Activated T-helper 1 cell treated with anti-CD3 and anti-CD28 coated beads, Interleukin-2, amount 50 U/mL, for 16 hours (primary cell): ENCODE measurements at places on chromosomes 7 and 10.

- no peak for DNase-seq
Observed at GRCh38 chr10:93410697-93411348, 71.3 kb downstream of the MYOF start.

DNA sequence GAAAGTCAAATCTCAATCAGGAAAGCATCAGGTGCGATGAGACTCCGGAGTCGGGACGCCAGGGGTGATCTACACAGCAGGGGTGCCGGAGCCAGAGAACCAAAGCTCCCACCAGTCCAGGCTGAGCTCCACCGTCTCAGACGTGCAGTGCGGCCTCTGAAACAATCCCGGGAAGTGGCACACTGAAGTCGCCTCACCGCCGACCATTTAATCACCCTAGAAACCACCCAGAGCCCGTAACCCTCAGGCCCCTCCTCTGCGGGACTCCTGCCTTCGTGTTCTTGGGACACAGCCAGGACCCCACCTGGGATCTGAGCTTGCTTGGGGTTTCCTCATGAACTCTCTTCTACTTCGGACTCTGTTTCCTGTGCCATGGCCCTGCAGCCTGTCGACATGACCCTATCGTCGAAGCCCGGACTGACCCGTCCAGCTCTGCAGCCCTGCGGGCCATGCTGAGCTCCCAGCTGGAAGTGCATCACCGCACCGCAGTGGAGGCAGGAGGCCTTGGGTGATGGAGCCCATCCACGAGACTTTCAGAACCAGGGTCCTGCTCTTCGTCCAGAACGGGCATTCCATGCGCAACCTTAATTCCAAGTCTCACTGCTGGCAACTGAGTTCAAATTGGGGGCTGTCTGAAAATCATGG is 266.4 kb downstream of the PTPRN2 start:
- no peak for DNase-seq

- no peak for DNase-seq
Observed at GRCh38 chr7:64893401-64893800, 9.7 kb upstream of the ZNF273 start.

DNA sequence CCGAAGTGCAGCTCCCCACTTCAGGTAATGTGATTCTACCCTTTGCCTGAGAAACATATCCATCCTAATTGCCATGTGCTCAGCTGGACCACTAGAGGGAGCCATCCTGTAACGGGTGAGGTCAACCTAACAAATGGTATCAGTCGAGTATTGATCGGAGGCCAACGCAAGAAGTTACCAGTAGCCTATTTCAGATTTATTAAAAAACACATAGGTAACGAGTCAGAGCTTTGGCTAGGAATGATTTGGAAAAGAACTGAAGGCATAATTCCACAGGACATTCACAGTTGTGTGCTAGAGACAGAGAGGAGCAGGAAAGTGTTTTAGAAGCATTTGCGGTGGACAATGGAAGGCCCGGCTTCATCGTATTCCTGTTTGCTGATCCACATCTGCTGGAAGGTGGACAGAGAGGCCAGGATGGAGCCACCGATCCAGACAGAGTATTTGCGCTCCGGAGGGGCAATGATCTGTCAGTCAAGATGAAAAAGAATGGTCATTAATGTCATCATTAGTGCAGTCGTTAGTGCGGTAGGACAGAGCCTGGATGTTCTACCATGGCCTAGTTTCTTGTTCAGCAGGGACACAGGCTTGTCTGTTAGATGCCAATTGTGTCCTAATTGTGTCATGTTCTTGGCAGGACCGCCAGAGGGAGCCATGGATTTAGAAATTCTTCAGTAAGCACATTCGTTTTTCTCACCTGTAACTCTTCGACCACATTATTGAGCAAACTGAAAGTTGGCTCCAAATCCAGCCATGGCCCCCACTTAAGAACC is 17.5 kb downstream of the ACTA2 start:
- peak; percentile 48 for DNase-seq

- no peak for DNase-seq
Observed at GRCh38 chr7:76325092-76325491, 22.6 kb downstream of the HSPB1 start.

GRCh38 chr7:101922631-101923601 is 105.5 kb downstream of the CUX1 start:
- no peak for DNase-seq

GRCh38 chr10:101827919-101828600 is 9.8 kb upstream of the OGA start:
- DNase-seq: no peak

DNA sequence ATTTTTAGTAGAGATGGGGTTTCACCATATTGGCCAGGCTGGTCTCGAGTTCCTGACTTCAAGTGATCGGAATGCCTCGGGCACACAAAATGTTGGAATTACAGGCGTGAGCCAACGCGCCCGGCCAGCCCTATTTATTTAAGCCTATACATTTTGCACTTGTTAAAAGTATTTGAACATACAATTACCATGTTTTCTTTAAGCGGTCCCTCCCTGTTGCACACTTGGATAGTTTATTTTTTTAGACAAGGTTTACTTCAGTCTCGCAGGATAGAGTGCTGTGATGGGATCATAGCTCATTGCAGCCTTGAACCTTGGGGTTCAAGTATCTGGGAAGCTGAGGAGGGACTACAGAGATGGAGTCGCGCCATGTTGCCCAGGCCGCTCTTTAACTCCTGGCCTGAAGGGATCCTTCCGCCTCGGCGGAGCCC is 35.7 kb upstream of the SRRM3 start:
- no peak for DNase-seq

- DNase-seq: no peak
Observed at GRCh38 chr10:78301891-78302738, 268.5 kb downstream of the RPS24 start.

DNA sequence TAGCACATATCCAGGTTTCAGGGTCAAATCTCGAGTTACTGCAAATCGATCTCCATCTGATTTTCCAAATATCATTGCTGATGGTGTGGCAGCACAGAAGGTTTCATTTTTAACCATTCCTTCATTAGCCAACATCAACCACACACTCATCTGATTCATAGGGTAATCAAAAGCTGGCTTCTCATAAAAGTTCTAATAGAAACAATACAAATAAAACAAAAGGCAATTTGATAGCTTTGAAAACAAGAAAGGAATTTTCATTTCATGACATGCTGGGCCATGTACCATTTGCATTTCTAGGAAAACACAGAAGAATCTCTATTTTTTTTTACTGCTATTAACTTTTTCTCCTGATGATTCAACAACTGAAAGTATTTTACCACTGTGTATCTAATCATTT is 147.7 kb upstream of the SLC26A5 start:
- no peak for DNase-seq

- no peak for DNase-seq
Observed at GRCh38 chr10:62085404-62085803, 183.2 kb downstream of the RTKN2 start.
